ENCODE measurements at places on chromosomes 3 and 15.
A peak's percentile ranks its signal among the peaks of the same experiment; 100 is the strongest.

- H3K27me3 ChIP-seq = no peaks in the 10 kb centered on the region
- no peak for DNase-seq
- H3K36me3 ChIP-seq = no peaks in the 10 kb centered on the region
- peaks cover 5% of the 10 kb centered on the region for H3K4me1 ChIP-seq
- H3K27ac ChIP-seq = no peak overlapping the region
- H3K4me3 ChIP-seq = no peak overlapping the region
These were observed 90.4 kb upstream of the SLC2A2 start for GRCh38 chr3:171116824-171117395.

DNA sequence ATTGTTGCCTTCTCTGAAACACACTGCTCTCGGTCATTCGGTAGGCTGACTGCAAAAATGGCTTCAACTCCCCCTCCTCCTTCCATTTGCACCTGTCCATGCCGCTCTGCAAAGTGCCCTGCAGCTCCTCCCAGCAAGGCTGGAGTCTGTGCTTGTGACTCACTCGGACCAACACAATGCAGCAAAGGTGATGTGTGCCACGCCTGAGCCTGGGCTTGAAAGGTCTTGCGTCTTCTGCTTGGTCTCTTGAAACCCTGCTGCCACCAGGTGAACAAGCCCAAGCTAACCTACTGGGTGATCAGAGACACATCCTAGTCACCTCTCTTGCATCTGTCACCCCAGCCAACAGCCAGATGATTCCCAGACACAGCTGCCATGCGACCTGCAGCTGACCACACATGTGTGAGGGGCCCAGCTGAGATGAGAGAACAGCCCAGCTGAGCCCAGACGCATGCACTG is 71.1 kb downstream of the MGLL start:
- no peak for DNase-seq
- no peaks in the 10 kb centered on the region for H3K4me1 ChIP-seq
- H3K27ac ChIP-seq = no peak overlapping the region
- H3K4me3 ChIP-seq = no peak overlapping the region
- H3K36me3 ChIP-seq = no peaks in the 10 kb centered on the region

DNA sequence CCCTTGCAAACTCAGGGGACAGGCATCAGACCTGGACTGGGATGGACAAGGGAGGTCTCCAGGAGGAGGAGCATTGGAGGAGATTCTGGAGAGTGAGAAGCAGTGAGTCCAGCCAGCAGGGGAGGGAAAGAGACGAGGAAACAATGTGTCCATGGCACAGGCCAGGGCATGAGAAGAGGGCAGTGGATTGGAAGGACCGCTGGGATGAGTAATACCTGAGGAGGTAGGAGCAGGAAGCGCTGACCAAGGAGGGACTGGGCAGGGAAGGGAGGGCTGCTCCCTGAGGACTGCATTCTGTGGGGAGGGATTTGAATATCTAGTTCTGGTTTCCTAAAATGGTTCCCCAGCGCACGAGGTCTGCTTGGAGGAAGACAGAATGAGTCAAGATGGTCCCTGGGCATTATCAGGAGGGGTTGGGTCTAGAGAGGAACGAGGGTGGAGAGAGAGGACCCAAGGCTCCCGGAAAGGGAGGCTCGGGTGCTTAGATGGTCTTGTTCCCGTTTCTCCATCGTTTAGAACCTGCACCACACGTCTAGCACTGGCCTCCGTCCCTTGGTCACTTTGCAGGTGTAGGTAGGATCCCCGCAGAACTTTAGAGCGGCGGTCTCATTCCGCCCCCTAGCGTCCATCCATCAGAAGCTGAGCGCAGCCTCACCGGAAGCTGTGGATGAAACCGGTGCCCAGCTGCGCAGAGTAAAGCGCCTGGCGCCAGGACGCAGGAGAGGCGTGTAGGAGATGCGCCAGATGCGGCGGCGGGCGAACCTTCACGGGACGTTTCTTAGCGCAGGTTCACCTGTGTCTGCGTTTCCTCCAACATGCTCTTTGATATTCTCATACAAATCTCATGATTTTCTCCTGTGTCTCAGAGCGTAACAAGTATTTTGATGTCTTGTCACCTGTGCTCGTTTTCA is 190.7 kb upstream of the NDN start:
- no peaks in the 10 kb centered on the region for H3K27me3 ChIP-seq
- no peak overlapping the region for H3K4me3 ChIP-seq
- H3K4me1 ChIP-seq = no peaks in the 10 kb centered on the region
- DNase-seq = no peak
- no peak overlapping the region for H3K27ac ChIP-seq

DNA sequence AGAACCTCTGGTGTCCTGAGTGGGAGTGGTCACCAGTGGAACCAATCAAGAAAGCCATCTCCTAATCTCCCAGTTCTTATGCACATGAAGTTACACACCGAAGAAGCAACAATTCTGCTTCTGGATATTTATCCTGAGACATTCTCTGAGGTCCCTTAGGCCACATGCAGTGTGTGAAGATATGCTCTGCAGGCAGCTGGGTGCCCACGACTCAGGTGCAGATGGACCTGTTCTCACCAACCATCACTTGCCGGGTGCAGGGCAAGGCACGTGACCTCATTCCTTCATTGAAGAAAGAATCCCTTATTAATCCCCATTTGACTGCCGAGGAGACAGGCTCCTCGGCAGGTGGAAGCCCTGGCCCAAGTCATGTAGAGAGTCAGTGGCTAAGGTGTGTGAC is 79.8 kb downstream of the WNT7A start:
- no peak for DNase-seq
- H3K36me3 ChIP-seq = no peaks in the 10 kb centered on the region
- H3K4me3 ChIP-seq = no peak overlapping the region

DNA sequence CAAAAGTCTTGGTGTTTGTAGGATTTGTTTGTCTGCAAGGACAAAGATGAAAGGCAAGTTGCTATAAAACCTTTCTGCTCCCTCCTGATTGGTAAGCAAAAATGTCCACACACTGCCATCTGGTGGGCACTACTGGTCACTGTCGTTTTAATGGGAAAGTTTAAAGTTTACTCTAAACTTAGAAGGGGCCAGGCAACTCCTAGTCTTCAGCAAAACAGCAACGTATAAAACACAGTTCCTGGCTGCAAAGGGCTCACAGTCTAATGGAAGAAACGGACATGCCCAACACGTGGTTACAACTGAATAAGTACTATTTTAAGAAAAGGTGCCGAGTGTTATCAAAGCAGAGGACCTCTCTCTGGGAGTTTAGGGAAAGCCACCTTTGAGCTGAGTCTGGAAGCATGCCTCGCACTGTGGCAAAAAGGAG is 23.7 kb upstream of the TPRG1 start:
- no peak overlapping the region for H3K4me3 ChIP-seq
- DNase-seq = peak; percentile 60
- H3K27me3 ChIP-seq = no peaks in the 10 kb centered on the region
- no peaks in the 10 kb centered on the region for H3K4me1 ChIP-seq

DNA sequence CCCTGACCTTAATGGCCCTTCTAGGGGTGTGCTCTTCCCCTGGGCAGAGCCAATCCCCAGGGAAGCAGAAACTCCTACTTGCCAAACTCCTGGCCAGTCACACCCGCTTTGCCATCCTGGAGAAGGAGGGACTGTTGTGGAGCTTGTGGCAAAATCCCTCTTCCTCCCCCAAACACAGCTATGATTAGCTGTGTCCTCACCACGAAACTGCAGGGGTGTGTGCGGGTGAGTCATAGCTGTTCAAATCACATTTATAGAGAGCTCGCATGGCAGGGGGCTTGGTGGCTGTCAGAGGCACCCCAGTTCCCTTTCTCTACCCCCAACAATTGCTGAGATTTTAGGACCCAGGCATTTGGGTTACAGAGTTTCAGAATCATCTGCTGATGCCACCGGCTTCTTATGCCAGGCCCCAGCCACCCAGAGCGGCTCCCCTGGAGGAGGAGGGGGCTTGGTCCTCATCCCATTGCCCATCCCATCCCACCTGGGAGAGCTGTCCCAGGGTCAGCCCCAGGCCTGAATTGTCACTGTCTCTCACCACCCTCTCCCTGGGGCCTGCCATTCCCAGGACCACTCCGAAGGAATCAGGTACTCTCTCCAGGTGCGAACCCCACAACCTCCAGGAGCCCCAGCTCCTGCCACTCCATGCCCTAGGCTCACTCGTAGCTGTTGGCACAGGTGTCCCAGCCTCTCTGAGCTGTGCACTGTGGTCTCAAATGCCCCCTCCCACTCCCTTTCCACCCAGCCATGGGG is 28.8 kb upstream of the MAGEF1 start:
- no peaks in the 10 kb centered on the region for H3K4me1 ChIP-seq
- peak; percentile 33 for DNase-seq
- no peaks in the 10 kb centered on the region for H3K36me3 ChIP-seq
- H3K27ac ChIP-seq = peak overlapping the region; percentile 69

GRCh38 chr3:126549861-126550487 is 8.8 kb downstream of the C3orf22 start:
- H3K4me1 ChIP-seq = no peaks in the 10 kb centered on the region
- no peaks in the 10 kb centered on the region for H3K27me3 ChIP-seq
- H3K36me3 ChIP-seq = no peaks in the 10 kb centered on the region
- no peak overlapping the region for H3K4me3 ChIP-seq
- no peak overlapping the region for H3K27ac ChIP-seq

- no peak overlapping the region for H3K4me3 ChIP-seq
- no peak overlapping the region for H3K27ac ChIP-seq
- no peaks in the 10 kb centered on the region for H3K27me3 ChIP-seq
- no peaks in the 10 kb centered on the region for H3K4me1 ChIP-seq
These were observed 56.1 kb upstream of the SKIL start for GRCh38 chr3:170301405-170301804.

- DNase-seq = no peak
- no peak overlapping the region for H3K4me3 ChIP-seq
- H3K36me3 ChIP-seq = no peaks in the 10 kb centered on the region
- H3K27ac ChIP-seq = no peak overlapping the region
These were observed 819.1 kb downstream of the TUSC7 start for GRCh38 chr3:117528688-117529087.

GRCh38 chr3:29416514-29416913 is 135.6 kb downstream of the RBMS3 start:
- no peak overlapping the region for H3K27ac ChIP-seq
- no peak overlapping the region for H3K4me3 ChIP-seq
- H3K36me3 ChIP-seq = no peaks in the 10 kb centered on the region

- H3K4me1 ChIP-seq = no peaks in the 10 kb centered on the region
- H3K27me3 ChIP-seq = no peaks in the 10 kb centered on the region
- no peaks in the 10 kb centered on the region for H3K36me3 ChIP-seq
- no peak for DNase-seq
These were observed 7.5 kb downstream of the TMEM40 start for GRCh38 chr3:12751571-12751970.

GRCh38 chr3:123229145-123229544 is 27.4 kb downstream of the SEC22A start:
- no peaks in the 10 kb centered on the region for H3K27me3 ChIP-seq
- H3K4me3 ChIP-seq = no peak overlapping the region
- H3K27ac ChIP-seq = no peak overlapping the region

DNA sequence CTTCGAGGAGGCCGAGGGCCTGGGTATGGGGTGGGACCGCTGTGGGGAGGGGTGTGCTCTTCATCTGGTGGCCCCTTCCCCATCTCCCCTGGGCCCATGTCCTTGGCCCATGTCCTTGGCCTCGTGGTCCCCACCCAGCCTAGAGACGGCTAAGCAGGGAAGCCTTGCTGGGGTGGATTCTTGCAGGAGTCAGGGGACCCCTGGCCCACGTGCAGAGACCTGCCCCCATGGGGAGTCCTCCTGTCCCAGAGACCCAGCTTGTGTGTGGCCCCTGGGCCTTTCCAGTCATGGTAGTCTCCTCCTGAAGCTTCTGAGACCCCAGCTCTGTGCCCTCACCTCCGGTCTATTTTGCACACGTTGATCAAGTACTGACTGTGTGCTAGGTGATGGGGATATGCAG is 97.4 kb downstream of the TBC1D2B start:
- no peaks in the 10 kb centered on the region for H3K4me1 ChIP-seq
- no peak overlapping the region for H3K27ac ChIP-seq
- no peaks in the 10 kb centered on the region for H3K27me3 ChIP-seq
- no peaks in the 10 kb centered on the region for H3K36me3 ChIP-seq
- no peak overlapping the region for H3K4me3 ChIP-seq

DNA sequence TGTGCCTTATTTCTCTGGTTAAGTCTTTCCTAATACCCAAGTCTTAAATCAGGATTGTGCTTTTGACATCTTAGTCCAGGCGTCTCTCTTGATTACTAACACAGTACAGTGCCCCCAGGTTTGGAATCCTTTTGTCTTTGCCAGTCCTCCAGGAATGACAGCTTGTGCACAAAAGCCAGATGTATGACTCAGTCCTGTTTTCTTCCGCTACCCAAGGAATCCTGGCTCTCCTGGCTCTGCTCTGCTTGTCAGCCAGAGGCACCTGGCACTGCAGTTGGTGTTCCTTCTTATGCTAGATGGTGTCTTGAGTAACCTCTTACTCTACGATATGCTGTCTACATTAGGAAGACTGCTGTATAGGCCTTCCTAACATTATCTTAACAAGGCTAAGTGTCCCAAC is 728.2 kb upstream of the NECTIN3 start:
- no peak overlapping the region for H3K4me3 ChIP-seq
- H3K36me3 ChIP-seq = no peaks in the 10 kb centered on the region
- H3K4me1 ChIP-seq = no peaks in the 10 kb centered on the region
- no peaks in the 10 kb centered on the region for H3K27me3 ChIP-seq

DNA sequence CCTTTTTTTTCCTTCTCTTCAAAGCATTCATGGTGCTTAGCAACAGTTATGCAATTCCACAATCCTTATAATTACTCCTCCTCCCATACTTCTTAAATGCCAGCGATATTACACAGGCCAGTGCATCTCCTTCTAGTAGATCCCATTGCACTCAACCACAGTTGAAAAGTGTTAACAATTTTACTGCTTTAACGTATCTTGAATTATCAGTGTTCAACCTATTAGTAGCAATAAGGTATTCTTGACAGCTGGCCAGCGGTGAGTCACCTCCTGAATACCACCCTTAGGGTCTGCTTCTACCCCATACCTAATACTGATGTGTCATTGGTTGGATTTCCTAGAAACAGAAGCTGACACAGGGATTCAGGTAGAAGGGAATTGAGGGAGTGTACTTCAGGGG is 24.0 kb upstream of the TEX9 start:
- H3K4me1 ChIP-seq = no peaks in the 10 kb centered on the region
- no peaks in the 10 kb centered on the region for H3K27me3 ChIP-seq
- DNase-seq = no peak

GRCh38 chr3:14907043-14907966 is 40.1 kb upstream of the NR2C2 start:
- H3K36me3 ChIP-seq = no peaks in the 10 kb centered on the region
- H3K27ac ChIP-seq = no peak overlapping the region
- H3K27me3 ChIP-seq = no peaks in the 10 kb centered on the region
- H3K4me1 ChIP-seq = no peaks in the 10 kb centered on the region
- H3K4me3 ChIP-seq = no peak overlapping the region

DNA sequence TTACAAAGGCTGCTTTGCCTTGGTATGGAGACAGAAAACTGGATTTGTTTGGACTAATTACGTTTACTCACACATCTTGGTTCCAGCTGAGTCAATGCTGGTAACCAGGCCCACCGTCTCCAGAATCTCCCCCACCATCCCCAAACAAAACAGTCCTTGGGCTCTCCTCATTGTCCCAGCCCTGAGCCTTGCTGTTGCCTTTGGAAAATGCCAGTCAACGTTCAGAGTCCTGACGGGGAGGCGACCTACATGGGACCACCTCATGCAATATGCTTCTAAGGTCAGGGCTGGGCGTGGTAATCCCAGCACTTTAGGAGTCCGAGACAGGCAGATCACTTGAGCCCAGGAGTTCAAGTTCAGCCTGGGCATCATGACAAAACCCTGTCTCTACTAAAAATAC is 85.2 kb upstream of the IQSEC1 start:
- no peaks in the 10 kb centered on the region for H3K4me1 ChIP-seq
- no peak for DNase-seq
- H3K4me3 ChIP-seq = no peak overlapping the region

GRCh38 chr3:15899388-15899787 is 101.6 kb upstream of the ANKRD28 start:
- DNase-seq = no peak
- H3K36me3 ChIP-seq = no peaks in the 10 kb centered on the region
- H3K27me3 ChIP-seq = no peaks in the 10 kb centered on the region
- H3K4me3 ChIP-seq = no peak overlapping the region
- no peaks in the 10 kb centered on the region for H3K4me1 ChIP-seq

Measured in breast epithelium (tissue), 4 donors.